NCI-H187 treated with DMSO at 0.1 percent for 48 hours (cell line): ENCODE measurements at places on chromosomes 3 and 15.

- DNase-seq, result no peak
Observed at GRCh38 chr3:44522494-44522933, 32.5 kb upstream of the ZKSCAN7 start.

GRCh38 chr3:75631541-75631940 is 32.6 kb upstream of the FRG2C start:
- no peak for DNase-seq

GRCh38 chr3:98026425-98027084 is 8.6 kb downstream of the GABRR3 start:
- DNase-seq, result no peak

DNA sequence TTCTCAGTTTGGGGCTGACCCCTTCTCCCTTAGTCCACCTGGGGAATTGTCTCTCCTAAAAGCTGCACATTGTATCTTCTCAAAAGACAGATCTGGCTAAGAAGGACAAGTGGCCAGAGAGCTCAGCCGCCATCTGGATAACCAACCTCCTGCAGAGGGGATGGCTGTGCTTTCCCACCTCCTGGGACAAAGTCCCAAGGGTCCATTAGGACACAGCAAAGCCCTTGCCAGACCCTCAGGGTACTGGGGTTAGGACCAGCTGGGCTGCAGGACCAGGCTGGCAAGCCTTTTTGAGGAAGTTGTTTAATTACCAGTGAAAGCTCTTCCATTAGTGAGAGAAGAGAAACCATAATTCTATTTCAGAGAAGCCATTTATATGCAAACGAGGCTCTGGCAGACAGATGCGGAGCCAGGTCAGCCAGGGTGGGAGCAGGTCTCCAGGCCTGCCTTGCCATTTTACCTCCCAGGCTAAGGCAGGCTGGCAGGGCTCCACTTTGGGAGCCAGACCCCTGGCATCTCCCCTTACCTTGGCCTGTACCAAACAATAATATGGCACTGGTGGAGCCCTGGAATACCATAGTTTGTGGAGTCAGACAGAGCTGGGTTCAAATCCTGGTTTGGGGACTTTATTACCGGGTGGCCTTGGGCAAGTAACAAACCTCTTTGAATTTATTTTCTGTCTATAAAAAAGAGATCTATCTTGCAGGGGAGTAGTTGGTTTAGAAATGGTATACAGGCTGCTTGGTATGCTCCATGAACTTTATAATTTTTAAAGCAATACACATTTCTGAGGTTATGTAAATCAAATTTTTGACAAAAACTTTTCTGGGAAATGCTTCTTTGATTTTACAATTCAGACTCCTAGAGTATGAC is 17.9 kb downstream of the SHF start:
- no peak for DNase-seq

GRCh38 chr3:48684054-48684349 is 1.7 kb downstream of the NCKIPSD start:
- no peak for DNase-seq

DNA sequence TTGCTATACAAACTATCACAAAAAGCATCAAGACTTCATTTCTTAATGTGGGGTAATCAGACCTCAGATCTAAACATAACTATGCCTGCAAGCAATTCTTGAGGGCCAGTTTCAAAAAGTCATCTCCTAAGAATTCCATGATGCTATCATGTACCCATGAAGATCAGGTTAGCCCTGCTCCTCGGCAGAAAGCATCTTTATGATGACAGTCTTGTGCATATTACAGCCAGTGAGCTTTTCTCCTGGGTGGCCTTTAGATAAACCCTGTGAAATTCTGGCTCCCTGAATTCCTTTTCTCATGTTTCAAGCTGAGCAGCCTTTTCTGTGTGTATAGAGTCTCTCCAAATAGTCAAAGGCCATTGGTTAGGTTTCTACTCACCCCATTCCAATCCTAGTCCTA is 201.9 kb upstream of the MCTP2 start:
- DNase-seq, result no peak

- DNase-seq, result no peak
Observed at GRCh38 chr3:70137366-70137765, 137.8 kb downstream of the SAMMSON start.

DNA sequence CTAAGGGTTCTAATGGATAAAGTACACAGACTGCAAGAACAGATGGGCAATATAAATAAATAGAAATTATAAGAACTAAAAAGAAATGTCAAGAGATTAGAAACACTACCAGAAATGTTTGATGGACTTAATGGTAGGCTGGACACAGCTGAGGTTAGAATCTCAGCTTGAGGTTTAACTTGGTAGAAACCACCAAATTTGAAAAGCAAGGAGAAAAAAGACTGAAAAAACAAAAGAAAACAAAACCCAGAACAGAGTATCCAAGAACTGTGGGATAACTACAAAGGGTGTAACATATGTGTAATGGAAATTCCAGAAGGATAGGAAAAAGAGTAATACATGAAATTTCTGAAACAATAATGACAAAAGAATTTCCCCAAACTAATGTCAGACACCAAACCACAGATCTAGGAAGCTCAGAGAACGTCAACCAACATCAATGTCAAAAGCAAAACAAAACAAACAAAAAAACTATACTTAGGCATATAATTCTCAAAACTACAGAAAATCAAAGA is 35.0 kb downstream of the RFX7 start:
- DNase-seq, result no peak

DNA sequence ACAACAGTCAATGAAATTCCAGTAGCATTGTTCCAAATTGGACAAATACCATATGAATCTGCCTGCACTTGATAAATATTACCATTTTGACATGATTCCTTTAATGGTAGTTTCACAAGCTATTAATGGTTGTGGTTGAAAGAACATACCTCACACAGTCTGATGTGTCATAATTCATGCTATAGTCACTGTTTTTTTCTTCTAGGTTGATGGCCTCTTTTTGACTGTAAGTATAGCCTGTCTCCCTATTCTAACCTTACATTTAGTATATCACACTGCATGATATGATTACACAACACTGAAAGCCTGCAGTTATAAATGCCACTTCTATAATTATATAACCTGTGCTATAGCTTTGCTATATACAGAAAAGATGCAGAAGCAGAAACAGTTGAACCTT is 834.1 kb downstream of the NSUN3 start:
- DNase-seq, result no peak

GRCh38 chr3:126676919-126677705 is 22.2 kb upstream of the TXNRD3 start:
- DNase-seq, result no peak

DNA sequence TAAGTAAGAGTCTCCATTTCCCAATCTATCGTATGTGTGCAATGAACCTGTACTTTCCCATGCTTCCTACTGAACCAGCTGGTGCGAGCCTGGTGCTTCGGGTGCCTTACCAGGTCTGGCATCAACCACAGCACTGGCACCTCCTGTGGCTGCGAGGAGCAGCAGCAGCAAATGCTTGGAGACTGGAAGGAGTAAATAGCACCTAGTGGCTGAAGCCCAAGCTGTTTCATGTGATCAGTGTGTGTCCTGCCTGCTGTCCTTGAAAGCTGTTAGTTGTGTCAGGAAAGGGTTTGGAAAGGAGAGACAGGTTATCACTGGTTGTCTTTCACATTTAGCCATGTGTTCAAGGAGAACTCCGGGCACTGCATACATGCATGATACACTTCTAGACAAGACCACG is 31.8 kb downstream of the PCOLCE2 start:
- no peak for DNase-seq

DNA sequence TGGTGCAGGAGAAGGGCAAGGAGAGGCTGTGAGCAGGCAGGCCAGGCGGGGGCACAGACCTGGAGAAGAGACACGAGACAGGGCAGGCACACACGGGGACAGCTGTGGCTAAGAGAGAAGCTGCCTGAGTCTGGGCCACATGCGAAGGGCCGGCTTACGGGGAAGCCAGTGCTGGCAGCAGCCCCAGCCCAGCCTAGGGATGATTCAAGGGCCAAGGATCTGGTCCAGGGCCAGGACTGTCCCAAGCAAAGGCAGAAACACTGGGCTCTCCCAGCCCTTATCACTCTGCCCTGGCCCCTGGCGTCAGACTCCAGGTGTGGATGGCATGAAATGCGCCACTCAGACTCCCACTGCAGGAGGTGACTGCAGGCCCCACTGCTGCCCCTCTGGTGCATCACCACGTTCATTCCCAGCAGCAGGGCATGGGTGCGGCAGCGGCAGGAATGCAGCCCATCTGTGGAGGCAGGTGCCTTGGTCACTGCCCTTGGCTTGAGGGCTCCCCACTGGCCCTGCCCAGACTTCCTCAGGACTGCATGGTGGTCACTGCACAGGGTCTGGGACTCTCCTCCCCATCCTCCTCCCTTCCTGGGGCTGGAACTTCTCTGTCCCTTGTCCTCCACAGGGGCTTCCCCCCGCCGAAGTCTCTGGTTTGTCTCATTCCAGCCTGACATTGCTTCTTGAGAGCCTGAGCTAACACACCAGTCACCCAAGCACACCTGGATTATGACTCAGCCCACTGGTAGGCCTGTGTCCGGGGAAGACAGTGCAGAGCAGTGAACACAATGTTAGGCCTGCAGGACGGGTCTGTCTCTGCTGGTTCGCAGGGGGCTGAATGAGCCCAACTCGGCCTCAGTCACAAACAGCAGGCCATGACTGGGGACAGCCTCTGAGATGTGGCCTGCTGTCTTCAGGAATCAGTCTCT is 69.3 kb downstream of the TBC1D2B start:
- DNase-seq, result no peak

- DNase-seq, result no peak
Observed at GRCh38 chr15:45714590-45715488, 80.0 kb downstream of the SQOR start.

- no peak for DNase-seq
Observed at GRCh38 chr3:130395916-130396315, 50.4 kb downstream of the COL6A5 start.

GRCh38 chr3:81485444-81485865 is 276.0 kb downstream of the GBE1 start:
- no peak for DNase-seq

- no peak for DNase-seq
Observed at GRCh38 chr3:194572143-194572789, 61.0 kb downstream of the TMEM44 start.

- no peak for DNase-seq
Observed at GRCh38 chr3:132840201-132840700, 118.0 kb upstream of the NPHP3 start.

- no peak for DNase-seq
Observed at GRCh38 chr3:66106788-66107187, 68.1 kb upstream of the MAGI1 start.

- no peak for DNase-seq
Observed at GRCh38 chr15:85388566-85389305, 8.3 kb downstream of the AKAP13 start.

GRCh38 chr15:61524086-61524485 is 295.0 kb upstream of the RORA start:
- DNase-seq, result no peak

DNA sequence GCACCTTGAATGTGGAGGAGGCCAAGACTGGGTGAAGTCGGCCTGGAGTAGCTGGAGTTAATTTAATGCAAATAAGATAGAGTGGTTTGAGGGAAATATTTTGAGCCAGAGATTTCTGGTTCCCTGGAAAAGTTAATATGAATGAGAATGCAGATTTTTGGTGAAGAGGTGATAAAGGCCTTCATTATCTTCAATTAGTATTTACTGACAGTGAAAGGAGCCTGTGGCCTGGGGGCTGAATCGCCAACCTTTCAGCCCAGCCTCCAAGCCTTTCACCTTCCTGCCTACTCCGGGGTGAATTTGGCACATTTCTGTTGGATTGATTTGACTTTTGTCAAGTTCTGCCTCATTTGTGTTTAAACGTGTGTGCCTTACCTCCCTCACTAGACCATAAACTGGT is 147.8 kb downstream of the SOX2 start:
- no peak for DNase-seq

- DNase-seq, result no peak
Observed at GRCh38 chr3:17643691-17644090, 98.7 kb downstream of the TBC1D5 start.

- DNase-seq, result no peak
Observed at GRCh38 chr15:86373147-86373546, 293.5 kb downstream of the AGBL1 start.

DNA sequence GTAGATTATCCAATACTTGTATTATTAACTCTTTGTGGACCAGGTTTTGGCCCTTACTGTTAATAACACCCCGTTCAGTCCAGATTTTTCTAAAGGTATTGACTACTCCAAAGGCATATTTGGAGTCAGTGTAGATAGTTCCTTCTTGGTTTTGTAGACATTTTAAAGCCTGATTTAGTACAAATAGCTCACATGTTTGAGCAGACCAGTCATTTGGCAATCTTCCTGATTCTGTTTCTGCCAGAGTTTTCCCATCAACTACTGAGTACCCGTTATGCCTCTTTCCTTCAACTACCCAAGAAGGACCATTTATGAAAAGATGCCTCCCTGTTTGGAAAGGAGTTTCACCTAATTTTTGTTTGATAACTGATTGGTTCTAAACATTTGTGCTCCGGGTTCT is 82.0 kb downstream of the CHCHD4 start:
- no peak for DNase-seq

DNA sequence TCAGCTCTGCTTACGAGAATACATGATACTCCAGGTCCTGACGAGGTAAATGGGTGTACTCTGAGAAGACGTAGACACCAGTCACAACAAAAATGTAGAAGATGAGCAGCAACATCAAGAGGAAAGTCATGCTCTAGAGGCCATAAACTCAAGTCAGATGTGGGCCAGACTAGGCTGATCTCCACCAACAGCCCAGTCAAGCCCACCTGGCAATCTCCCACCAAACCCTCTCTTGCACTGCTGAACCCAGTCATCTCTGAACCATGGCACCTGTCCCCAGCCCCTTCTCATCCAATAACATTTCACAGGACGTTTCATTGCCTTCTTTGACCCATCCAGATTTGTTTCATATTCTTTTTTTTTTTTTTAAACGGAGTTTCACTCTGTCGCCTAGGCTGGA is 10.8 kb upstream of the PDIA3 start:
- no peak for DNase-seq

DNA sequence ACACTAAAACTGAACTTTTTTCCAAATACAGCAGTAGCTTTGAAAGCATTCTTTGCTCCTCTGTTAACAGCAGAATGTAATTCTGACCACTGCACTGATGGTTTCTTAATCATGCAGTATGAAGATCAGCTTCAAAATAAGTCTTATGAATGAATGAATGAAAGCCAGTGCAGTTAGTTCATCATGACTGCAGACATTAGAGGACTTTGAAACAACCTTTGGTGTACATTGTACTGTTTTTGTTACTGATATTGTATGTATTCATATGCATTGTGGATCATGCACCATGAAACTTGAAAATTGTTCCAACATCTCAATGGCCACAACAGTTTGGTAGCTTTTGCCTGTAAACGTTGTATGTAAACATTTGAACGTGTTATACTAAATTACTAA is 1.3 kb upstream of the TNIK start:
- no peak for DNase-seq

DNA sequence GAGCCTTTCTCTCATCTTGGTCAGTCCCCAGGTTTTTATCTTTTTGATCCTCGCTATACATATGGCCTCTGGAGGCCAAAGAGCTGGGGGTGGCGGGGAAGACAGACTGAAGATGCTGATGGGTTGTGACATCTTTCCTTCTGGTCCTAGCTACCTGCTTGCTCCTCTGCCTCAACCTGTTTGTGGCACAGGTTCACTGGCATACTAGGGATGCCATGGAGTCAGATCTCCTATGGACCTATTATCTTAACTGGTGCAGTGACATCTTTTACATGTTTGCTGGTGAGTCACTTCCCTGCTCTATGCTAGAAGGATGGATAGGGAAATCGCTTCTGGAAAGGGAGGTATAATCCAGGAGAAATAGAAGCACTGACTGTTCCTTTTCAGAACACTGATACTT is 8.8 kb downstream of the TMEM202 start:
- DNase-seq, result no peak

- no peak for DNase-seq
Observed at GRCh38 chr3:149845570-149846244, 32.7 kb downstream of the RNF13 start.
